Gastrocnemius medialis (tissue), 4 donors: ENCODE measurements at places on chromosomes 7 and 10.

- DNase-seq, result peak; percentile 8
Observed at GRCh38 chr10:122281751-122282150, 10.7 kb downstream of the BTBD16 start.

GRCh38 chr10:102121739-102122372 lies 1.7 kb upstream of the LDB1 start:
- DNase-seq, result no peak

- DNase-seq, result no peak
Observed at GRCh38 chr10:6621536-6621935, 41.5 kb upstream of the PRKCQ start.

DNA sequence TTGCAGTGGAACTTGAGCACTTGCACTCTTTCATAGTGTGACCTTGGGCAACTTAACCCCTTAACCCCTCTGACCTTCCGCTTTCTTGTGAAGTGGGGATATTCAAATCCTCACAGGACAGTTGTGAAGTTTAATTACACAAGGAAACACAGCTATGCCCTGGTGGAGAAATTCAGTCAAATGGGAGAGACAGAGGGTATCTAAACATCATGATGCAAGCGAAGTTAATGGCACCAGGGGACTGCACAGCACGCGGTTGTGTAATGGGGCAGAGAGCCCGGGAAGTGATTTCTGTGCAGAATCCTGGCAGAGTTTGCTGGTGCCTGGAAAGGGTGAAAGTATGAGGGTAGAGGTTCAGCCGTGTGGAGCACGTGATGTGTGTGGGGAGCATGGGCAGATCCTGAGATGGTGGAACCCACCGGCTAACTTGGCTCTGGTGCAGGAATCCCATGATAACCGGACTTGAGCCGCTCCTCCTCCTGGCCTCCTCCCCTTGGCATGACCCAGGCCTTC lies 51.7 kb downstream of the SNX10 start:
- DNase-seq, result no peak

GRCh38 chr10:72098301-72098835 lies 10.0 kb upstream of the SPOCK2 start:
- no peak for DNase-seq

GRCh38 chr10:108424656-108425055 lies 1260.2 kb upstream of the SORCS1 start:
- DNase-seq, result no peak

DNA sequence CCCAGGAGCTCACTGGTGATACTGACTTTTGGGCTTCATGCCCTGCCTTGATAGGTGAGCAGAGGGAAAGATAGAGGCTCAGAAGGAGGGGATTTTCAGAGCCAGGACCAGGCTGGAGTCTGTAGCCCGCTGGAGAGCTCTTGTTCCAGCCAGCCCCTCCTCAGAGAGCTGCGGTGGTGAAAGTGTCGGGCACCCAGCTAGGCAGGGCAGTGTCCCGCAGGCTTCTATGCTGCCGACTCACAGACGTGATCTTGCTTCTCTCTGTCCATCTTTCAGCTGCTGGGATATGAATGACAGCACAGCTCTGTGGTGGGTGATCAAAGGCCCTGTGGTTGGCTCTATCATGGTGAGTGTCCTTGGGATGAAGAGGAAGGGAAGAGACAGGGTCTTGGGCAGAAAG lies 35.2 kb downstream of the ADCYAP1R1 start:
- no peak for DNase-seq

DNA sequence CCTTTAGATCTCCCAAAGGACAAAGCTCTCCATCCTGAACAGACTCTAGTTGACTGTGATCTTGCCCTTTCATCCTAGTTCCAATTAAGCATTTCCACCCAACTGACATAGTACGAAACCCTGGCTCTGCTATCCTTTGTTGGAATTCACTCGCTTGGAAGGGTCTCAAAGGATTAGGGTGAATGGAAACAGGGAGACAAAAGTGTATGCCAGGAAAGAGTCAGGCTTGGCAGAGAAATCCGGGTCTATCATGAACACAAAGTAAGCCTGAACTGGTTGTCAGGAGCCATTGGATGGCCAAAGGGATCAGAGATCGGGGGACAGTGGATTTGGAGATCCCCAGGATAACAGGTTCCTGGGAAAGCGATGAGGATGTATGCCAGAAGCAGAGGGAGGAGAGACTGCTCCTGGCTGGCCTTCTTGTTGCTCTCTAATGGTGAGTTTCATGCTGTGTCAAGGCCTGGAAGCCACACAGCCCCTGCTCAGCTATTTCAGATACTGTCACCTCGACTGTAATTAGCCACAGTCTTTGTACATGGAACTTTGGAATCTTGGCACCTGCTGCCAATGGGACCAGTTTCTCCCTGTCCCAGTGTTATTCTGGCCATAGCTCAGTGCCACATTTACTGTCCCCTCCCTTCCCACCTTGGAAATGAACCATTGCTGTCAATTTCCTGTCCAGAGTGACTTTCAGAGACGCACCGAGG lies 1168.7 kb upstream of the AUTS2 start:
- DNase-seq, result no peak

GRCh38 chr10:61786728-61787127 lies 114.8 kb upstream of the ARID5B start:
- DNase-seq, result no peak

DNA sequence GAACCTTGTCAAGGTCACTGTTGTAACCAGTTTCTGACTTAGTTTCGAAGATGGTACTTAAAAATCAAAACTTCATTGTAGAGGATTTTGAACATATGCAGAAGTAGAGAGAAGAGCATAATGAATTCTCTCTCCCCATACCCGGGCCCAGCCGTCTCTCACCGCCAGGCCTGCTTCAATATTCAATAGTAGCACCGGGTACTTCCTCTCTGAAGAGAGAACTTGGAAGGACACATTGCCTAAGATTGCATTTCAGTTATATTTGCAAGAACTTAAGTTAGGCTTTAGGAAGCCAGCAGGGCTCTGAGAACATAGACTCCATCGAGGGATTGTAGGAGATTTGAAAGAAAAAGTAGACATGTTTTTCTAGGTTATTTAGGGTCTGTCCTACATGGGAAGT lies 19.1 kb downstream of the LMTK2 start:
- no peak for DNase-seq

DNA sequence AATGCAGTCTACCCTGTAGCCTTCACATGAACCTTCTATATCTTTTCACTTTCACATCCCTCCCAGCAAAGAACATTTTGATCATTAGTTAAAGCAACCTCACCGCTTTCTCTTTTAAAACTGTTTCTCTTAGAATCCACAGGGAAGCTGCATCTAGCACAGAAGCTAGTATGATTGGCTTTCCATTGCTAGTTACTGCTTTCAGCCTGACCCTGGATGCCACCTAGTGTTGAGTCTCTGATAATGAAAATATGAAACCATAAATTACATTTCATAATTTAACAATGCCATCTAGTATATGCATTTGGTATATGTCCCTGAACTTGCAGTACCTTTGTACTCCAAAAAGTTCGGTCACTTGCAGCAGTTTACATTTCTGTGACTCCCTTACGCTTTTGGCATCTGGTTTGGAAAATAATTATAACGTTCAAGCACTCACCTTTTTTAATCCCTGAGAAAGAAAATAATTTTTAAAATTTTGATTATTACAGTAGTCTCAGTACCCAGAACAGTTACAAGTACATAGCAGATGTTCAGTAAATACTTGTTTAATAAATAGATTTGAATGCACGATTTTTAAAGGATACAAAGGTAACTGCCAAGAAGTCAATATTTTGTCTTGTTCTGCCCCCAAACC lies 22.7 kb downstream of the CISD1 start:
- no peak for DNase-seq

- no peak for DNase-seq
Observed at GRCh38 chr7:14759785-14760184, 142.8 kb downstream of the DGKB start.

DNA sequence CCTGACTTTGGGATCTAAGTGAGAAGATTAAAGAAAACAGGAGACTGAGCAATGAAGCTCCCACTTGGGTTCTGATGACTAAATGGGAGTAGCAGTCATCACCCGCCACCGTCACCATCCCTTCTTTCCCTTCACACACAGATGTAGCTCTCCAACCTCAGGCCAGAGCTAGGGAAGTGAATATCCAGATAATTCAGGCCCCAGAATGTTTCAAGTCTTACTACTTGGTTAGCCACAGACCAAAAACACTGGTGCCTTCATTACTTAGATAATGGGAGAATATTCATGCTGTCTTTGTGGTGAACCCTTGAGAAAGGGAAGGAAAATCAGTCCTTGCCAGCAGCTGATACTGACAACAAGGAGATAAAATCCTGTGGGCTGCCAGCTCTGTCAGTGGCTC lies 100.7 kb downstream of the OSBPL3 start:
- no peak for DNase-seq

GRCh38 chr10:122342293-122343134 lies 32.0 kb upstream of the PLEKHA1 start:
- DNase-seq, result no peak

GRCh38 chr10:111076191-111076681 lies 593 bp upstream of the ADRA2A start:
- no peak for DNase-seq

DNA sequence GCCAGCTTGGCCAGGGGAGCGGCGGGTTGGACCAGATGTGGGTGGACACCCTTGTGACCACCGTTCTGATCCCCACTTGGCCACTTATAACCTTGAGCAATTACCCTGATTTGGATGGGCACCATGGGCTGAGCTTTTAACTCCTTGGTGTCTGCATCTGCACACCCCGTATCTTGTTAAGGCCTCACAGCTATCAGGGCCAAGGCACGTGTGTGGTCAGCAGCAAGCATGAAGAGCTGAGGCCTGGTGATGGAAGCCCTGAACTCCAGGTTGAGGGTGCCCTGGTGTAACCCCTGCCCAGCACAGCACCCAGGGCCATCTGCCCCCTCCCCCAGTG lies 89.2 kb downstream of the ZMIZ1 start:
- no peak for DNase-seq

DNA sequence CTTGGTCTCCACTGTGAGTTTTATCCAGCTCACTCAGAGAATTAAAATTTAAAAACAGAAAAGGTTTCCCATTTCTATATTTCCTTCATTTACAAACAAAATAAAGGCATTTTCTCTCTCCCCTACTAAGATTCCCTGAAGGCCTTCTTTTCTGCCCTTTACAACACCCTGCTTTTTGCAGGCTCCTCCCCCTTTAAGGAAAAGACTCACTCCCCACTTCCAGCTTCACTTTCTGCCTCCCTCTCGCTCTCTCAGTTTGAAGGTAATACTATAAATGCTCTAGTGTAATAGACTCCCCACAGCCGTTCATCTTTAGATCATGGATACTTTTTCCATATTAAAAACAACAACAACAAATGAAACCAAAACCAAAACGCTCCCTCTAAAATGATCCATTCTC lies 53.3 kb downstream of the CDHR3 start:
- DNase-seq, result no peak

DNA sequence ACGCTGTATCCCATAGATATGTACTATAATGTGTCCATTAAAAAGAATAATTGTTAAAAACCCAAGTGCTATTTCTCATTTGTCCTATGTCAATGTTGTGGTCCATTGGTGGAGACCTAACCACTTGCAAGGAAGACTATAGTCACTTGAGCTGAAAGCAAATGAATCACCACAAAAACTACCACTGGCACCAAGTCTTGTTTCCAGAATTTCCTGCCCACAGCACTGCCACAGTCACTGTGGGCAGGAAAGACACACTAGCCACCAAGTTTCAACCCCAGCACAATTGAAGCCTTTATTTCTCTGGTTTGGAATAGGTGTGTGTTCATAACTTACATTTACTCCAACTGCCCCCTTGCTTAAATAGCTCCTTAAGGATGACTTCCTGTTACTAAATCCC lies 12.4 kb downstream of the DIP2C start:
- no peak for DNase-seq

DNA sequence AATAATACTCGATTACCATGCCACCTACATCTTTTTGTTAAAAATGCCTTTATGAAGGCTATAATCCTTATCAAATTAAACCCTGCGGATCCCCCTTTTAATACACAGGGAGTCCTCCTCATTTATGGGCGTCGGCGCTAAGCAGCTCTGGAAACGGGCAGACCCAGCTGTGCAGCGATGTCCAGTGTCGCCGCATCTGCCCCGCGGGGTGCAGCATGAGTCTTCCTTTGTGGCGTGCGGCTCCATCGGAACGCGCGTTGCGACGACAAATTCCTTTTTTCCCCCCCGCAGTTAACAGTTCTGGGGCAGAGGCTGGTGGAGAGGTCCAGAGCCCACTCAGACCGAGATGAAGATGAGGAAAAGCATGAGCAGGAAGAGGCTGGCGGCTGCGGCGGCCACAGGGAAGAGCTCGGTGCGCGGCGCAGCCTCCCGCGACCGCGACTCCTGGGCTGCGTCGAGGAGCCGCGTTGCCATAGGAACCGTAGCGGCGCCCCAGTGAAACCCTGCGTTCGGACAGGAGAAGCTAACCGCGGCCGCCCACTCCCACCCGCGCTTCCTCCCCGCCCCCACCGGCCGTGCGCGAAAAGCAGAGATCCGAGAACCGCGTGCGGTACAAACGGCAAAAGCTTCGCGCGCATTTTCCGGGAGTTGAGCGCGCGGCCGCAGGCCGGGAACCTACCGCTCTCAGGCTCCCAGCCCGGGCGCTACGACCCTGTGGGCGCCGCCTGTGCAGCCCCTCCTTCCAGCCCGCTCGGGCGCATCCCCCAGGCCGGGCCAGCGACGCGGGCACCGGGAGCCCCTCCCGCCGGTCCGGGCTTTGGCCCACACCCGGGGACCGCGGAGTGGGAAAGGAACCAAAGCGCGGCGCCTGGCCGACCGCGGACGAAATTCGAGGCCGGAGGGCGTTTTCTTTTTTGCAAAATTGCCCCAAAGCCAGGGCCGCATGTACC lies 130.6 kb downstream of the SPAG6 start:
- no peak for DNase-seq

- DNase-seq, result no peak
Observed at GRCh38 chr10:104253106-104253505, 1.6 kb upstream of the GSTO1 start.

- peak; percentile 11 for DNase-seq
Observed at GRCh38 chr10:117374506-117375359, 507 bp downstream of the PDZD8 start.

DNA sequence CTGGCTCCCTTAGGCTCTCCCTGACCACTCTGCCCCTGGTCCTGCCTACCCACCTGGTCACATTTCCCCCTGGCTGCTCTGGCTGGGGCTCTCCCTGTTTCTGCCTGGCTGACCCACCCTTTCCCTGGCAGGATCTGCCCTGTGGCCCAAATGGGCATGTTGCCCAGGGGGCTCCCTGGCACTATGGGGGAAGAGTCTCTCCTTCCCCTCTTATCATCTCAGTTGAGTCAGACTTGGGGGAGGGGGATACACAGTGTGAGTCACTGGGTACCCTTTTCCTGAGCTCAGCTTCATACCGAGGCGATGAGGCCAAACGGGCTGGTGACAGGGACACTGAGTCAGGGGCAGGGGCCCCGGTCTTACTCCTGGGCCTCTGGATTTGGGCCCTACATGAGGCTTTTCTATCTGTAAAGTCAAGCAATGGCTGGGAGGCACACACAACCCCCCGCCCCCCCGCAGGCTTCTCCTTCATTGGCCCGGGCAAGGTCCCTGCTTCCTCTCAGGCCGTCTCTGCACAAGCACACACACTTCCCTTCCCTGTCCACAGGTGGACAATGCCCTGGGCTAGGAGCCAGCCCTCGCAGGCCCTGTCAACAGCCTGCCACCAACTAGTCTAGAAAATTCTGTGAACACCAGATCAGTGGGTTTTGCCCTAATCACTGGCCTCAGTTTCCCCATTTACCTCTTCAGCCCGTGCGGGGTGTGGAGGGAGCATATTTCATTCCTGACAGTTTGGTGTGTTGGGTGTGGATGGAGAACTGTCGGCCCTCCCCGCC lies 627 bp upstream of the FLNC start:
- no peak for DNase-seq
